CMK (cell line): ENCODE measurements at places on chromosomes 4 and X.

- no peak for DNase-seq
These were observed 418 bp downstream of the TAB3 start for GRCh38 chrX:30888526-30889146.

DNA sequence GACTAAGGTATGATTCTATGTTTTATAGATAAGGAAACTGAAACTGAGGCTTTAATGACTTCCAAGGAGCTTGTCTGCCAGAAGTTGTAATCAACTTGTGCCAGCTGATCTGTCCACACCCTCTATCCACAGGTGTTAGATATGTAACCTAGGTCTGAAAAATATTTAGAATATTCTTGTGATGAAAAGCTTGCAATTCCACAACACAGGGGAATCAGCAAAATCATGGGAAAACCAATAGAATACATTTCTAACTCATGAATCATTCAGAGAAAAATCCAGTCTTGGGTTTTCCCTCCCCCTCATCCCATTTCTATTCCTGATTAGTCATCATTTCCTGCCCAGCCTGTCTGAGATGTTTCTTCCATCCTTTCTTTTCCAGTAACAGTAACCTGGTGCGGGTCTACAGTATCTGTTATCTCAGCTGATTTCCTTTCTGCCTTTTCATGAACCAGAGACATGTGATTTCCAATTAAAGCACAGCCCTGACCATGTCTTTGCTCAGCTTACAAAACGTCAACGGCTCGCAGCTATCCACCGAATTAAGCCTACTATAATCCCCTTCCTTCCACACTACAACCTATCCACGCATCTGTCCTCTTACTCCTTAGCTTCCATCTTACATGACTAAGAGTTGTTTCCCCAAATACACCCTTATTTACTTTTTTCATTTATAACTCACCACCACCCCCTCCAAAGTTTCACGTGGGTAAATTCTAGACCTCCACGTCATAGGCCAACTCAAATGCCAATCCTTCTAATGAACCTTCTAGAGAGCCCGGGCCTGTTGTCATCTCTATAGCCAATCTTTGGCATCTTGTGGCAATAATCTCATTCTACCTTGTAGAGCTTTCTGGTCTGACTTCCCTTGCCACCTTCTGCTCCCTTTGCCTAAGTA is 961 bp upstream of the NOCT start:
- DNase-seq = no peak

DNA sequence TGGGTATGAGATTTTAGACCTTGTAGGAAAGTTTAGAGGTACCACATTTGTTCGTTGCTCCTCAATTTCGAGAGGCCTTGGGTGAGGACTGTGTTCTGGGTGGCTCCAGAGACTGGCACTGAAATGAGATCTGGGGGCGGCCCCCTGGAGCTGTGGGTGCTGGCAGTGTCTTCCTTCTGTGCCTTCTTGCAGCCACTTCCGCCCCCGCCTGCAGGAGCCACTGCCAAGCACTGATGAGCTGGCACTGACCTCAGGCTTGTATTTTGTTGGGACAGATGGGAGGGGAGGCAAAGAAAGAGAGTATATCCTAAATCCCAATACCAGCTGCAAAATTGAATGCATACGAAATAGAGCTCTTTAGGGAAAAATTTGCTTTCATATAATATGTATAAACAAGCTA is 64.5 kb upstream of the CLDN34 start:
- DNase-seq = no peak

GRCh38 chr4:38724475-38724808 is 58.3 kb downstream of the TLR10 start:
- no peak for DNase-seq

DNA sequence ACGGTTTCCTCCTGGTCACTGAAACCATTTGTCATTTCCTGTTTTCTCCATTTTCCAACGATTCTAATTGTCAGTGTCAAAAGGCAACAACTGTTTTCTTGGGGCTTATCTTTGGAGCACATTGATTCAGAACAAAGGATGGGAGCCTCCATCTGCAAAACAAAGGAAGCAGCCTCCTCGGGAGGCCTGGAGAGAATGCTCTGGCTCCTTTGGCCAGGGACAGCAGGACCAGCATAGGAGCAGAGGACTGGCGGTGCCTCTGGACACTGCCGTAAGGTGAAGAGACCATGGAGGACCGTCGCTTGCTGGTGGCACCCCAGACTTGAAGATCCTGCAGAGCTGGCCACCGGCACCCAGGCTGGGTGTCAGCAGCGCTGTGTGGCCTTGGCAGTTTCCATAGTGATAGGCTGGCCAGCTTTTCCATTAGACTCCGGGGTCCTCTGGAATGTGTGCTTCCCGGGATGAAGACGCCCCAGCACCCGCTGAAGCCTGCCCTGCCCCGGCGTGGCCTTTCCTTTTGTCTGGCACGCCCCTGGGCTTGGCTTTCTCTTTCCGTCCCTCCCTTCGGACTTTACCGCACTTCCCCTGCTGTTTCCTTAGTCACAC is 61.1 kb upstream of the MTM1 start:
- no peak for DNase-seq

GRCh38 chr4:136650541-136651277 is 881.6 kb downstream of the PCDH18 start:
- no peak for DNase-seq

DNA sequence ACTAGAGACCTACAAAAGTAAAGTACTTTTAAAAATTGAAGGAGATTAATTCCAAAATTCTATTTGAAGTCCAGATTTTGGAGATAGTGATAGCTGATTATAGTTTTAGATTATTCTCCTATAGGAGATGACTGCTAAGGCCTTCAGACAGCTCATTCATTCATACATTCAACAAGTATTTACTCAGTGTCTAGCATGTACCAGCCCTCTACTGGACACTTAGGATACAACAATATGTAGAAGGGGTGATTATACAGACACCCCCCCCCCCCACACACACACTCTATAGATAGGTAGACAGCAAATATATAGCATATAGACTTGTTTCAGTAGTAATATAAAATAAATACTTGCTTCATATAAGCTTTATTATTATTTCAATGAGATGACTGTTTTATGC is 60.4 kb upstream of the TAF9B start:
- no peak for DNase-seq

DNA sequence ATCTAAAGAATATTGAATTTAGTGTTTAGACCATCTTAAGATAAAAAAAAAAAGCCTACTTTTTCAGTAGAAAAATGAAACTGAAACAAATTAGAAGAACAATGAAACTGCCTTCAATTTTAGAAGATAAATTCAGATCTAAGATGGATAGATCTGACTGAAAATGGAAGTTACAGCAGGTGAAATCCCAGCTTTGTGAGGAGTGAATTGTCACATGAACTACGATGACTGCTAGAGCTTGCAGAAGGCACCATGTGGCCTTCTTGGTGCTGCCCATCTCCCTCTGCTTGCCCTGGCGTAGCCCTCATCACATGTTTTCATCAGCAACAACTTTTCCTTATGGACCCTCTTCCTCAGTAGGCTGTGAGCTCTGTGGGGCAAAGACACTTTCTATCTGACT is 51.4 kb upstream of the EMCN start:
- no peak for DNase-seq

GRCh38 chrX:87517571-87518141 is at the start of gene KLHL4:
Gene KLHL4, plus strand, starts transcription at chrX:87517802. Its CDS starts 92 bp downstream, at chrX:87517894.
- no peak for DNase-seq
